ENCODE measurements at places on chromosomes 1 and 21.

GRCh38 chr1:156868341-156868740, 7.7 kb downstream of the NTRK1 start:
- no peak for DNase-seq

DNA sequence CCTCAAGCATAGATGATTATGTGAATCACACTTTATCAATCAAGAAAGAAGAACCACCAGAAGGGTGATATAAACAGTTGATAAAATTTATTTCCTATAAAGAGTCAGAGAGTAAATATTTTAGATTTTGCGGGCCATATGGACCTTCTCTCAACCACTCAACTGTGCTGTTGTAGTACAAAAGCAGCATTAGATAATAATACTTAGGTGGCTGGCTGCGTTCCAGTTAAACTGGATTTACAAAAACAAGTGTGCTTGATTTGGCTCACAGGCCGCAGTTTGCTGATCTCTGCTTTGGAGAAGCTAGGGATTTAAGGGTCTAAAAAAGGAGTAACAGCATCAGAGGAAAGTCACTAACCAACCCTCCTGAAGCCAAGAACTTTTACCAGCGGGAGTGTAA, 1406.0 kb downstream of the KCNT2 start:
- DNase-seq, result no peak

DNA sequence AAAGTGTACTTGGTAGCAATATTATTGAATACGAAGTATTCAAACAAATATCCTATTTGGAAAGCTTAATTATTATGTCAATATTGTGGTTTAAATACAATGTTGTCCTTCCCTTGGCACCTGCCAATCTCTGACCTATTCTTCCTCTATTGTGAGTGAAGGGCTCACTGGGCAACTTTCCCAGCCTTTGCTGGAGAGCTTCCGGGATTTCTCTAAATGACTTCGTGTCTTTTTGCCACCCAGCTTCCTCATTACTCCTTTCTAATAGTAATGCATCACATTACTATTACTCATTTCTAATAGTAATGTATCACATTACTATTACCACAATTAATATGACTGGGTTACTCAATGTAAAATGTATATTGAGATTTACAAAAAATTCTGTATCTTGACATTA, 880.6 kb downstream of the BRINP3 start:
- no peak for DNase-seq

DNA sequence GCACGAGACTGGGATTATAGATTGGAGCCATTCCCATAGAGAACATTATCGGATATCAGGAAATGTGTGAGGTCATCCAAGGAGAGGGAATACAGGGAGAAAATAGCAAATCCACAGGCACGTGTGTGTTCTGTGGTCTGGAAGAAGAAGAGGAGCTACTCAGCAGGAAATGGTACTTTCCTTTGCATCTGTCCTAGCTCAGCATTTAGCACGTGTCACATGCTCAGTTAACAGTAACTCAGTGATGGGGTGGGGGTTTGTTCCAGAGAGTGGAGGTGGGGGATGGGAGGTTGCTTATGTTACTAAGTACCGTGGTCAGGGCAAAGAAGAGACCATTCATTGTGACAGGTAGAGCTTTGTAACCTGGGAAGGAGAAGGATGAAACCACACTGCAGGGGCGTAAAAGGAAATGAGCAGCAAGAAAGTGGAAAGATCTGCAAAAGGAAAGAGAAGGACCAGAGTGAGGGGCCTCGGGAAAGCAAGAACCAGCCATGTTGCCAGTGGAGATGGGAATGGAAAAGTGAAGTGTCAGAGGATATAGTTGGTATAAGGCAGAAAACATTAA, 100.4 kb downstream of the ATP5PO start:
- DNase-seq, result no peak

DNA sequence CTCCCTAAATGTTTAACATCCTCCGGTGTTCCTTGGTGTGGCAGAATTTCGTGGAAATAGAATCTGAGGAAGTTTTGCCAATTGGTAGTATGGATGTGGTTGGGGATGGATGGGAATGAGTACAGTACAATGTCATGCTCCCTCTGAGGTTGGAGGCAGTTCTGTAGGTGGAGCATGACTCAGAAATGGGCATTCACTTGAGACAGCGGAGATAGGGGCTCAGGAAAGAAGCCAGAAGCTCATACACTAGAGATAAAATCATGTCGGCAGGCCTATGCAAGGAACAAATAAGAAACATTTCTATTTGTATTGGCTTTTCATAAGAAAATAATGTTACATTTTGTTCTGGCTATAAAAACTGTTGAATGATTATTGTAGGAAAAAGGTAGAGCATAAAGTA, 196.0 kb downstream of the URB2 start:
- DNase-seq, result no peak

DNA sequence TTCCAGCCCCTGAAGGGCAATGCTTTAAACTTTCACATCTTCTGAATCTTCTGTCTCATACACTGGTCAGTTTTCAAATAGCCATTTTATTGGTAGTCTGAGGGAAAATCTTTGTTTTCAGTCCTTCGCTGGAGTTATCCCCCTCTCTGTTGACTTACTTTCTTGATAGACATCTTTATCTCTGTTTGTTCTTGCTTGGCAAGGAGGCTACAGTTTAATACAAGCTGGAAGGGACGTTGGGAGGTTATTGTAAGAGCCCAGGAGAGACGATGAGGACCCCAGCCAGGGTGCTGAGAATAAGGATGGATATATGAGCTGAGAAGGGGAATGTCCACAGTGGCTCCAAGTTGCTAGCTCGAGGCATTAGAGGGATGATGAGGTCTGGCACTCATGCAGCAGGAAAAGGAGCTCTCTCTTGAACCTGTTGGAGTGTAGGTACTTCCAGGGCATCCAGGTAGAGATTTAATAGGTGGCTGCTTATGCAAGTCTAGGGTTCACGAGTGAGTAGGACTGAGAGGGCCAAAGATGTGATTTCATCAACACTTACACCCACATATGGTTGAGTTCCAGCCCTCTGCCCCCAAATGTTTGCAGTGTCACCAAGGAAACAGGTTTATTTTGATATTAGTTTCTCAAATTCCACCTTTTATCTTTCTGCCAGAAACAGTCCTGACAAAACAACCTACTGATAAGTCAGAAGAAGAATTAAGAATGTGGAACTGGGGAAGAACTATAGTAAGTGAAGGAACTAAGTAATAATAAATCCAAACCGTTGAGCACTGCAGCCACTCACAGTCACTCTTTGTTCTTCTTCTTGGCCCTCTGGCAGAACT, 237.3 kb upstream of the PROX1 start:
- no peak for DNase-seq

DNA sequence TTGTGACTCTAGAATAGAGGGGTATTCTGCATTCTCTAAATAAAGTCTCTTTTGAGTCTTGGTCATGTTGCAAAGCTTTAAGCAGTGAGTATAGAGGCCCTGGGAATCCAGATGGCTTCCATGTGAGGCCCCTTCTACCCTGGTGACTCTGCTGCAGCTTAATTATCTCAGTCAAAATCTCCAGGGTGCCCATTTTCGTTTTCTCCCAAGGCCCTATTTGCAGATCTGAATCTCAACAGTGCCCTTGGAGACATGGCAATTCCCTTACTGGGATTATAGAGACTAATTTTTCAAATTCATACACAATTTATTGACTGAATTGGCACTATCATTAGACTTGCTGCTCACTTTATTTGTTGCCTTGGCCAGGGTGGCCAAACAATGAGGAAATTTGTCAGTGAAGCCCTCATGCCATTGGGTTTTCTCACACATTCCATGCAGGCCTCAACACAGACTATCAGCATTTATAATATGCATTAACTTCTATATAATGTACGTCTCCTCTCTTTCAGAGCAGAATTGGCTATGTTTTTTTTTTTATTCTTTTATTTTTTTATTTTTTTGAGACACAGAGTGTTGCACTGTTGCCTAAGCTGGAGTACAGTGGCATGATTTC, 35.1 kb downstream of the PROX1 start:
- DNase-seq, result no peak

- DNase-seq, result no peak
These were observed 152.9 kb upstream of the EDN2 start for GRCh38 chr1:41637367-41637766.

GRCh38 chr1:53726009-53726600, 12.9 kb downstream of the GLIS1 start:
- DNase-seq, result no peak

DNA sequence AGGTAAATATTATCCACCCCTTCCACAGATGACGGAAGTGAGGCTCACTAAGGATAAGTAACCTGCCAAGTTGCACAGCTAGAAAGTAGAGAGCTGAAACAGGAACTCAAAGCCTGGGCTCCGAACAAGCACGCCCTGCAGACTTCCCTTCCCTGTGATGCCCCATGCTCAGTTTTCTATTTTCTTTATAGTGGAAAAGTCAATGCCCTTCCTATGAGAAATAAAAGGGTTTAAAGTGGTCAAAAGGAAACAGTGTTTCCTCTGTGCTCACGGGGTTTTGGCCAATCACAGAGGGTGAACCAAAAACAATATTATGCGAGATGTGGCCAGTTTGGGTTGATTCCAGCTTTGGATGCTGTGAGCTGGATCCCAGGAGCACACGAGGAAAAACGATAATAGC, 44.5 kb downstream of the DDR2 start:
- DNase-seq, result no peak

DNA sequence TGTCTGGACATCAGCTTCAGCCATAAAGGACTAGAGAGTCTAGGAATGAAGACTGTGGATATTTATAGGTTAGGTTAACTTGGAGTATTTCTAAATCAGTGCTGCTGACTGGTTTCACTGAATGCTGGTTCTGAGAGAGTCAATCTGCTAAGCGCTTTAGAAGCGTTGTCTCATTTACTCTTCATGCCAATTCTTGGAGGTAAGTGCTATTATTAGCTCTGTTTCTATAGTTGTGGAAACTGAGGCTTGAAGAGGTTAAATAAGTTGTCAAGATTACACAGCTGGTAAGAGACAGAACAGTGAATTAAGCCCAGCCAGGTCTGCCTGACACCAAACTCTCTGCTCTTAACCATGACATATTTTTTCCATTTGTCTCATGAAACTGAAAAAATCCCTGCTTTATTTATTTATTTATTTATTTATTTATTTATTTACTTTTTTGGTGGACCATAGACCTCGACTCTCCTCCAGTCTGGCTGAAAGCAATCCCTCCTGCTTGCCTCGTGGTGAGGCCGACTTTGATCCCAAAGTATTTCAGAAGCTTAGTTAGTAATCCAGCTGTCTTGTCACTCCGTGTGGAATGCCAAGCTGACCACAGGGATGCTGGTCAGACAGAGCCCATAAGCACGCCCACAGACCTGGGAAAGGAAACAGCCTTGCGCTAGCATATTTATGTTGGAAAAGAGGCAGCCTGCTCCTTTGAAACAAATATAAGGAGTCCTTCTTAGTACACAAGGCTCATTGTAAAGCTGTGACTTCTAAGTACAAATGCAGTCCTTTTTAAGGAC, 16.9 kb downstream of the NTMT2 start:
- DNase-seq, result no peak

DNA sequence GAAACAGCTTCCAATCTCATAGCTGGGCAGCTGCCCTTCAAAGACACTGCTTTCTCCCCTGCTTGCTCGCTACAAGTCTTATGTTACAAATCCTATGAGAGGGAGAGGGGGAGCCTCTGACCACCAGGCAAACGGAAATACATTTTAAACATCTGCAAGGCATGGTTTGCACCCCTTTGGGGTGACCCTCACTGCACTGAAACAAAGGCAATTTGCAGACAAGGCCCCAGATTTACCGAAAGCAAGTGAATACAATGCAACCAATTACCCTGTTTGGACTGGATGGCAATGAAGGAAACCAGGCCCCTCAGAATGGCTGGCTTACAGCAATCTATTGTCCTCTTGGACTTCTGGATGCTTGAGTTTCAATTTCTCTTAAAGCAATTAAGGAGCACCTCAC, 11.8 kb upstream of the ATP13A2 start:
- no peak for DNase-seq

DNA sequence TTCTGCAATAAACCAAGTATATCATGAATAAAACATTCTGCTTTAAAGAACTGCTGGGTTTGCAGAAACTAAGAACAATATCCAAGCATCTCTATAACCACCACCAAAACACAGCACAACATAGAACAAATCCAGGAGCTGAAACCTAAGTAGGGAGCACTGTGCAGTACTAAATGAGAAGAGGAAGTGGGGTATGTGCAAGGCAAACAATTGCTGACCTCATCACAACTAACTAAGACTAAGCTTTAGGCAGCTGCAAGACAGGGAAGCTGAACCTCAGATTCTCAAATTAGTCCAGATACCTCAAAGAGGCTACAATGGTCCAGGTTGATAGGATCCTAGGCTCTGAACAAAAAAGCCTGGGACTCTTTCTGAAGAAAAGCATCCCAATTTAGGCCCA, 172.6 kb downstream of the SLC44A5 start:
- no peak for DNase-seq

DNA sequence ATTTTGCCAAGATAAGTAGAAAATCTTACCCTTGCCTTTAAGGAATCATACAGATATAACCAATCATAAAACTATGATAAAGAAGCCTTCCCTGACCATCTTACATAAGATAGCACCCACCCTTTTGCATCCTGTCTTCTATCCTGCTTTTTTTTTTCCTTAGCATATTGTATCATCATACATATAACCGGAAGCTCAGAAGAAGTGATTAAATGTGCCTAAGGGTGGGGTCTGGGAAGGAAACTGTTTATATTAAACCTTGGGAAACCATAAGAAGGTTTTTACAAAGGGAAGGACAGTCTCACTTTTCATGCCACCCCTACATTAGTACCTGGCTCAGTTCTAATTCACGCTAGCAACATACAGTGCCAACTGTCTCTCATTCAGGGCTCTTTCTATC, 66.8 kb downstream of the LUZP1 start:
- DNase-seq, result no peak

- no peak for DNase-seq
These were observed 199.6 kb downstream of the TRABD2B start for GRCh38 chr1:47797575-47797974.

DNA sequence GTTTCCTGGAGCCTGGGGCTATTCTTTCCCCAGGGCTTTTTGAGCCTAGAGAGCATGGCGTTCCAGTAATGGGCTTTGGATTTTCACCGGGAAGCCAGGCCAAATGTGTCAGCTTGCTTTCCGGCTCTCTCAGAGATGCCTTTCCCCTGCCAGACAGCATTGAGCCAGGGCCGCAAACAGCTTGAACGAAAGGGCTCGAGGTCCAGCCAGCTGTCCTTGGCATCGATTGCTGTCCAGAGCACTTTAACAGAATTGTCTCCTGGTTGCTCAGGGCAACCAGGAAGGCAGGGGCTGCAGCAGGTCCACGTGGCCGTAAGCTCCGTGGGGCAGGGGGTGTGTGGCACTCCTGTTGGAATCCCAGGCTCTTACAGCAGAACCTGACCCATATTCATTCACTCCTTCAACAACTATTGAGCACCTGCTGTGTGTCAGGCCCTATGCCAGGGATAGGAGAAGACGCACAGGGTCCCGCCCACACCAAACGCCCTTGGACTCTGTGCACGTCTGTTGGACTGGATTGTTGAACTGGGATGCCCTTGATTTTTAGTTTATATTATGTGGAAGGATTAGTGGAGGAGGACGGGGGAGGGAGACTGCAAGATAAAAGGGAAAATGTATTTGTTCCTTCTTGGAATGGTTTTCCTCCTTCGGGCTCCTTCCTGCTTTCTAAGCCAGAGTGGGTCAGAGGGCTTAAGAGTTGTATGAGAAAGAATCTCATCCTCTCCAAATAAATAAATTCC, 38.7 kb upstream of the EFHD2 start:
- no peak for DNase-seq
